ENCODE measurements at places on chromosomes 12 and 14.

GRCh38 chr12:31950088-31950487 lies 9.1 kb upstream of the RESF1 start:
- no peak for DNase-seq

- no peak for DNase-seq
Measured at GRCh38 chr12:25840678-25841465, 117.6 kb upstream of the RASSF8 start.

- no peak for DNase-seq
Measured at GRCh38 chr14:84343656-84344055, 1186.3 kb upstream of the FLRT2 start.

GRCh38 chr12:5733136-5733755 lies 211.8 kb downstream of the ANO2 start:
- no peak for DNase-seq

DNA sequence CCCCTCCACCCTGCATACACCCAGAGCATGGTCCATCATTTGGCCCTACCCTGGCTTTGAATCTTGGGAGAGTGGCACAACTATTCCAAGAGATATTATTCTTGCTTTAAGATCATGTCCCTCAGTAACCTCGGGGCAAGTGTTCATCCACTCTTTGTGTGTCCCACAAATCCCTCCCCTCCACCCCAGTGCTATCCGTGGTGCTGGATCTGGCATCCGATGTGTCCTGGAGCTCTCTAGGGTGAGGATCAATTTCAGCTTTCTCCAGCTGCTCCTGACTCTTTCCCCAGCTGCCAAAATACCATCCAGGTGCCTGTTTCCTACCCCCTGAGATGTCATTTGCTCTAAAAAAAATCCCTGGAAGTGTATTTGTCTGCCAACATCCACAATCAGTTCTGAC lies 64.8 kb upstream of the CMKLR1 start:
- DNase-seq, result no peak

DNA sequence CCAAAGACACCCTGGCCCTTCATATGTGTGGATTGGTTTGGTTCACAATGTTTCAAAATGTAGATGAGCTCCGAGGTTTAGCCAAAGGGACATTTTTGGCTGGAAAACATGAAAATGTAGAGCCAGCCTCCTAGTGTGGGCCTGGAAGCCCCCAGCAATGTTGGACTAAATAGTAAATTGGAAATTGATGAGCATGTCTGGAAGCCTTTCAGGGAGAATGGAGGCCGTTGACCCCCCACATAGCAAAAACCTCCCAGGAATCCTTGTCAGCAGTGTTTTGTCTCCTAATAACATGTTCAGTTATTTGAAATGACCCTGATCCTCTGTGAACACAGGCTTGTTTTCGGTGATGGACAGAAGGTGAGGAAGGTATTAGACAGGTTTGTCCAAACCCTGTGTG lies 65.1 kb upstream of the TBX3 start:
- DNase-seq, result no peak

DNA sequence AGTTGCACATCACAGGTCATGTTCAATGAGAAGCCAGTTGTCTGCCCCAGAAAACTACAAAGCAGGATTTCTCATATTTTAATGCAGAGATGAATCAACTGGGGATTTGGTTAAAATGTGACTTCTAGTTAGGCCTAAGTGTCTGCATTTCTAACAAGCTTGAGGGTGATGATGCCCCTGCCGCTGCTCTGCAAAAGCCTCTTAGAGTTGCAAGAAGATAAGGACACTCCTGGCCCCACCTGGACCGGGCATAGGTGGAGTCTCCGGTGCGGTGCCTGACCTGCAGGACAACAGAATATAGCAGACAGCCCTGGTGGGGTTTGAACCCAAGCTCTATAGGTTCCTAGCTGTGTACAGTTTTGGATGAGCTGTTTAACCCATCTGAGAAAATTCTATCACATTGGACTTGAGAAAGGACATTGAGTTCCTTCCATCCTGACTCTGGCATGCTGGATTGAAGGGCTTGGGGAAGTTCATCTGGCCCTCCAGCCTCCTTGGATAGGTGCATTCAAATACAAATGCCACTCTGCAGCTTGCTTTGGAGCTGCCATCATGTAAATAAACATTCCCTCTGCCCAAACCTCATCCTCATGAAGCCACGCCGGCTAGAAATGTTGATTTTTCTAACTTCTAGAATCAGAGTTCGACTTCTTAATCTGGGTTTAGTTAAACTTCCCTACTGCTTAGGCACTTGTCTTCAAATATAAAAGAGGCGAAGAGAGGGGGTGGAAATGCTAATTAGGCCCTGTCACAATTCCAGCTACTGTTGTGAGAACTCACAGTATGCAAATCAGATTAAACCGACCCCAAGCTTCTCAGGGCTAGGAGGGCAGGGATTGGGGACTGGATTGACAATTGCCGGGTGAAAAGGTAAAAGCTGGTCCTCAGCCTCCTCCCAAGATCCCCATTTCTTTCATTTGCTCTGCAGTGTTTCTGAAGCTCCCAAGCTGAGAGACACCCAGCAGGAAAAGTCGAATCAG lies 1225.6 kb downstream of the VRK1 start:
- DNase-seq, result no peak

GRCh38 chr12:122937622-122938091 lies 28.6 kb downstream of the ABCB9 start:
- DNase-seq, result peak; percentile 44

DNA sequence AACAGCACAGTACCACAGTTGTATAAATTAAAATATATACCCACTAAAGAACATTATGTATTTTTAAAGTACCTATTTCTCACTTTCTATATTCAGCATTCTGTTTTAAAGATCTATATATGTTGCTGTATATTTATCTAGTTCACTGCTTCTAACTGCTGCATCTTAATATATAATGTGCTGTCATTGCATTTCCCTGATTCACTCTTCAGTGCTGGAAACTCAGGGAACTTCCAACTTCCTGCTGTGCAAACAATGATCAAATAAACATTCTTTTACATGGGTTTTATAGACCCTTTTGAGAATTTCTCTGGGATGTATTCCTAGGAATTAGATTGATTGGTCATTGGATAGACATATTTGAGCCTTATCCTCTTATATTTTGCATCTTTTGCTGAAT lies 379.1 kb downstream of the APAF1 start:
- no peak for DNase-seq

- DNase-seq, result peak; percentile 33
Measured at GRCh38 chr14:36238666-36239363, 62.3 kb upstream of the PTCSC3 start.

- no peak for DNase-seq
Measured at GRCh38 chr12:43292699-43293098, 259.3 kb downstream of the ADAMTS20 start.

- no peak for DNase-seq
Measured at GRCh38 chr12:8827551-8828256, 5.3 kb downstream of the A2ML1 start.
